ENCODE measurements at places on chromosomes 12 and 14.

GRCh38 chr14:97977651-97978261 is 1180.6 kb downstream of the VRK1 start:
- peak; percentile 13 for DNase-seq

DNA sequence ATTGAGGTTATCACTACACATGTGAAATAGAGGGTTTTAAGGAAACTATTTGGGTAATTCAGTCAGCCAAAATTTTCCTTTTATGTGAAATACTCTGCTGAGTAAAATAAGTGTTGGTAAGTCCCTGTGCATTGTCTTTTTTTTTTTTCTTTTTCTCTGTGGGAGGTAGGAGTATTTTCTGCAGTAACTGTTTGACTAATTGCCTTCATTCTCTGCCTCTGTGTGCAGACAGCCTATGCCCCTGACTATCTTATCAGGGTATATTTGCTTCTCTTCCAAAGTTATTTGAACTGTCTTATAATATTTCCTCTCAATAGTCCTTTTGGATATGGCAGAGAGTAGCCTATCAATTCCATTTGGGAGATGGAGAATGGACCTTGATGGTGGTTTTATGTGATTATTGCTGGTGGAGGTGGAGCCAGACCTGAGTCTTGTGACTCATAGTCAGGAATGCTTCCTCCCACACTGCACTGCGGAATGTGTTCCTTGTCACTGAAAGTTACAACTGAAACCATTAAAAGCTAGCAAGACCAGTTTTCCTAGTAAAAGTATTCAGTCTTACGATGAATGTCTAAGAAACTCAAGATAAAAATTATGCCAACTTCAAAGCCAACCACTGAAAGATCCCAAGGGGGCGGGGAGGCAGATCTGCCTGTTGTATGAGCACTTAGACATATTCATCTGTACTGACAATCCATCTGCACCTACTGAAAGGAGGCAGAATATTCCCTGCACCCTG is 40.9 kb upstream of the STXBP6 start:
- no peak for DNase-seq

DNA sequence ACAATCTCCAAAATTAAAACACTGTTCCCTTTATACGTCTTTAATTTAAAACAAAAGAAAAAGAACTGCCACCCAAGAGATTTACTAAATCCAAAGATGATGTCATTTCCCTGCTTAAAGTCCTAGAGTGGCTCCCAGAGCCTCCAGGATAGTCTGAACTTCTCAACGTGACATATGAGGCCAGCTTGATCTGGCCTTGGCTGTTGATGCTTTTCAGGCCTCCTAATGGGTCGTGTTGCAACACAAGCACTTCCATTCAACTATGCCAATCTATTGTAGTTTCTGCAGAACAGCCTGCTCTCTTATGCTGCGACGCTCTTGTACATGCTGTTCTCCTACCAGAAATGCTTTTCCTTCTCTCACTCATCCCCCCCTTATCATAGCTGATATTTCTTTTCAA is 35.7 kb downstream of the LGR5 start:
- DNase-seq = no peak

GRCh38 chr12:31353750-31354708 is 28.1 kb upstream of the SINHCAF start:
- no peak for DNase-seq

DNA sequence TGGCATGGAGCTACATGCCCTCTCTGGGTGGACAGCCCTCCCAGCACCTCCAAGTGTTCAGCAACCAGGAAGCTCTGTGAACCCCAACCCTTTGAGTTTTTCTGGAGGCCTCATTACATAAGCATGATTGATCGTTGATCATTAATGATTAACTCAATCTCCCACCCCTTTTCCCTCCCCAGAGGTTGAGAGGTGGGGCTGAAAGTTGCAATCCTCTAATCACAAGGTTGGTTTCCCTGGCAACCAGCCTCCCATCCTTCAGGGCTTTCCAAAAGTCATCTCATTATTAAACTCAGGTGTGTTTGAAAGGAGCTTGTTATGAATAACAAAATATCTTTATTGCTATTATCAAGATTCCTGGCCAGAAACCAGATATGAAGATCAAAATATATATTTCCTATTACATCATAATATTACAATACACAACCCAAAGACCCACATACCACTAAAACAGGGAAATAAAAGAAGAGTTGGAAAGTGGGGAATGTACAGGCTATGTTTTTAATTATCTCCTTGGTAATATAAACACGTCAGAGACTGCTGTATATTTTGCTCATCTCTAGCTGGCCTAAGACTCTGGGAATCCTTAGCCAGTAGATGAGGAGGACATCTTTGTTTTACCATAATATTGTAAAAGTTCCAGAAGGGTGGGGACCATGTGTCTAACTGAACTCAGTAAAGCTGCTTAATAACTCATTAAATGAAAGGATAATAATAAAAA is 73.6 kb downstream of the SSPN start:
- no peak for DNase-seq

DNA sequence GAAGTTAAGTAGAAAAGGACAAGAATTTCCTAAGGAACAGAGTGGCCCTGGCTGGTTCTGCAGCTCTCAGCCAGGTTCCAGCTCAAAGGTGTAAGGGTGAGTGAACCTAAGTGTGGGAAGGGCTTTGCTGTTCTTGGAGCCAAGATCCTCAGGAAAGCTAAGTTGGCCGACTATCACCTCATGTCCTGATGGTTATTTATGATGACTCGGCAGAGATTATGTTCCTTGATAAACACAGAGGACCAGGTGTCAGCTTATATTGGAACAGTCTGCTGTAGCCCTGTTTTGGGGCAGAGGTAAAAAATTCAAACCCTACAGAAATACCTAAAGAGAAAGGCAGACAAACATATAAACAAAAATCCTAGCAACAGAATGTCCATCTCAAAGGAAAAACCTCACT is 128.5 kb downstream of the TBX3 start:
- no peak for DNase-seq

GRCh38 chr12:31585271-31585670 is 5.7 kb downstream of the DENND5B start:
- no peak for DNase-seq

DNA sequence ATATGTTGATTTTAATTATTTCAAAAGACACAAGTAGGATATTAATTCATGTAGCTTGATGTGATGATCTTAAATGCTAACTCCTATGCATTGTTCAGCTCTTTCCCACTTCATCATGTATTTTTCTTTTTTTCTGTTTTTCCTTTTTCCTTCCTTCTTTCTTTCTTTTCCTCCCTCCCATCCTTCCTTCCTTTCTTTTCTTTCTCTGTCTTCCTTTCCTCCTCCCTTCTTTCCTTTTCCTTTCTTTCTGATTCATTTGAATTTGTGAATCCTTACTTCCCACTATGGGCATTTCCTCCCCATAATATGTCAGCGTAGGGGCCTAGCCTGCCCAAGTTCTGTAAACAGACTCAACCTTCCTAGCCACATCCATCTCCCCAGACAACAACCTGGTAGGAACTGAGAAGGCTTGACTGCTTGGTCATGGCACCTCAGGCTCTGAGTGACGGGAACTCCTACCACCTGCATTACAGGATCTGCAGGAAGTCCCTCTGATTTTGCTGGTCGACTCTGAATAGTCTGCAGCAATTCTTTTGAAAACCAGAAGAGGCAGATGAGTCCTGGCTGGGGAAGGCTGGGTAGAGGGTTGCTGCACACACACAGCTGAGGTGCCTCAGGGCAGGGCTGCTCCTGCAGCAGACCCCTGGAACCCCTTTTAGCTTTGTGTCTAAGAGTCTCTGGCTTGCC is 33.4 kb upstream of the BHLHE41 start:
- DNase-seq = no peak

DNA sequence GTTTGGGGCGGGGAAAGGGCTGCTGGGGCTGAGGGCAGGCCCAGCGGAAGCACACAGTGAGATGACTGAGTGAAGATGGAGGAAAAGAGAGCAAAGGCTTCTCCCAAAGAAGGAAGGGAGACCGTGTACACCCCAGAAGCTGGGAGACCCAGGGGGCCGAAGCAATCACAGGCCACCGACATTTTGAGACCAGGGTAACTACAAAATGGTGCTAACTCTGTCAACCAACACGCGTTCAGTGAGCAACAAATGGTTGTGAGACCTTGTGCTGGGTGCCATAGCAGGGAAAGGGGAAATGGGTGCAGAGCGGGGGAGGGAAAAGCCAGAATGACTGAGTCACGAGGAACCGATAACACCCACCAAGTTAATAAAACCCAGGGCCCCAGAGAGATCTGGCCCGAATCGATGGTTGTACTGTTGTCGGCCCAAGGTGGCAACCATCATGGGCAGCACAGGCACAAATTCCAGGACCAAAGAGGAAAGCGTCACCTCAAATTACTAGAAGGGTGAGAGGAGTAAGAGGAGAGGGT is 50.3 kb downstream of the CDC42BPB start:
- no peak for DNase-seq

DNA sequence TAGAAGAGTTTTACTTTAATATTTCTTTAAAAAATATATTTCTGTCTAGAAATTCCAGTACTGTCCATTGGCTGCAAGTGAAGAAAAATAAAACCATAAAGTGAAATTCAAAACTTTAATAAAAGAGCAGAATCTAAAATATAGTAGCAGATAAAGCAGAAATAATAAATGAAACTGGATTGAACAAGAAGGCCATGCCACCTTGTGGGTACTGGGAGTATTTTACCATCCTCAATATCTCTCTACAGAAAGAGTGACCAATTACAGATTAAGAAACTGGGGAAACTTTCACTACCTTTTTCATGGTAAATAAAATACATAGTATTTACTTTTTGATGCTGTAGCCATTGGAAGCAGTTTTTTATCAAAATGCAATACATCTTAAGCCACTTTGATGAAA is 220.5 kb downstream of the BCAT1 start:
- DNase-seq = no peak

GRCh38 chr12:78120866-78121560 is 290.3 kb downstream of the NAV3 start:
- no peak for DNase-seq

DNA sequence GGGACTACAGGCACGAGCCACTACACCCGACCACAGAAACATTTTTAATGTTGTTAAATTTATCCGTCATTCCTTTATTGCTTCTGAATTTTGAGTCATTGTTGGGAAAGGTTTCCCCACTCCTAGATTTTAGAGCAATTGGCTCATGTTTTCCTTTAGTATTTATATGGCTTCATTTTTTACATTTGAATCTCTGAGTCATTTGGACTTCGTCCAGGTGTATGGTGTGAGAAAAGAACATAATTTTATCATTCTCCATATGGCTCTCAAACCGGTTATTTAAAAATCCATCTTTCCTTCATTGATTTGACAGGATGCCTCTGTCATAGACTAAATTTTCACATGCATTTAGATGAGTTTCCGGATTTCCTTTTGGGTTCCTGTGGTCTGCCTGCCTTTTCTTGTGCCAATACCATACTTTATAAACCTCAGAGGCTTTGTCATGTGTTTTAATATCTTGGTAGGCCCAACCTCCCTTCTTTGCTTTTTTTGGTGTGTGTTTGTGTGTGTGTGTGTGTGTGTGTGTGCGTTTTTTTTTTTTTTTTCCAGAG is 30.9 kb downstream of the LRTM2 start:
- no peak for DNase-seq

DNA sequence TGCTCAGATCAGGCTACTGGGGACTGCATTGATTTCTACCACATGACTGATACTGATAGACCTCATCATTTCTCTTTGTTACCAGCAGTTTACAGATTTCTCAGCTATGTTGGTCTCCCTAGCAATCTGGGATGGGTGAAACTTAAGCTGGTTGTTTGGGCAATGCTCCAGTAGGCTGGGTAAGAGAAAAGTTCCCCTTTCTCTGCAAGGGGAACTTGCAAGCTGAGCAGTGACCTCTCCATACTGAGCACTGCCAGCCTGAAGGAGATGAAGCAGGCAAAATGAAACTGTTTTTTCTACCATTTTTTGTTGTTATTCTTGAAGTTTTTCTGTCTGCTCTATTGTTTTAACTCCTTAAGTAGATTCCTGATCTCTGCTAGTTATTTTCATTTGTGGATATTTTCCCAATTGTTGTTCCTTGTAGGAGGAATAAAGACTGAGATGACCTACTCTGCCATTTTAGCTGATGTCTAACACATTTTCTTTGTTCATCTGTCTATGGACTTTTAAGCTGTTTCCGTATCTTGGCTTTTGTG is 1.3 kb upstream of the OR4M1 start:
- DNase-seq = no peak
